ENCODE measurements at places on chromosomes 4 and X.

GRCh38 chr4:105471566-105472176, 2.2 kb downstream of the PPA2 start:
- DNase-seq: peak; percentile 39

GRCh38 chrX:11419102-11419501, 125.9 kb downstream of the AMELX start:
- no peak for DNase-seq

DNA sequence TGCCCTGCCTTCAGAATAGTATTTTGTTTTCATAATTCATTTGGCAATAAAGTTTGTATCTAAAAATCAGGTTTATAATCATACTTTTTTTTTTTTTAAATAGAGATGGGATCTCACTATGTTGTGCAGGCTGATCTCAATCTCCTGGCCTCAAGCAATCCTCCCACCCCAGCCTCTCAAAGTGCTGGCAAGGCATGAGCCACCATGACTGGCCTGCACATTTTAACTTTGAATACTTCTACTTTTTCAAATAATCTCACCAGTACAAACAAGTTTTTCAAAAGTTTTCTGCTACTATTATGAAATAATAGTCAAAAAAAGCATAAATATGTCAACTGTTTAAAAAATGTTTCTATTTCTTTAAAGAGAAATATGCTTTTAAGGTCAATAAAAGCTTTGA, 69.6 kb upstream of the GPR34 start:
- no peak for DNase-seq

- DNase-seq: no peak
These were observed 68.1 kb upstream of the GRXCR1 start for GRCh38 chr4:42824278-42824977.

- no peak for DNase-seq
These were observed 106.0 kb upstream of the NAP1L5 start for GRCh38 chr4:88803600-88804096.

DNA sequence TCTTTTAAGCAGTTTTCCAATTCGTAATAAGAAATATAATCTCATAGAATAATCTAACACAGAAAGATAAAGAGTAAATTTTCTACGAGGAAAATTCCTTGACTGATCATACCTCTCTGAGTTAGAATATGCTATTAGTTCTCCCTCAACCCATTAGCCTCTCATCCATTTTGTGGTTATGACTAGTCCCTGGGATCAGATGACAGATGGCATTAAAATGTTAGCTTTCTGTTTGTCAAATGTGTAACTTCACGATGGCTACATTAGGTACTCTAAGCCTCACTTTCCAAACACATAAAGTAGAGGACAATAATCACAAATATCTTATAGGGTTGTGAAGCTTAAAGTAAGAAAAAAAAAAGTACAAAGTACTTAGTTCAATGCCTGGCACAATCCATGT, 112.2 kb downstream of the ZAR1 start:
- DNase-seq: no peak

- DNase-seq: no peak
These were observed 84.5 kb upstream of the MAML3 start for GRCh38 chr4:140238351-140239056.

GRCh38 chrX:9888953-9889470, 78.1 kb upstream of the CLDN34 start:
- DNase-seq: no peak

DNA sequence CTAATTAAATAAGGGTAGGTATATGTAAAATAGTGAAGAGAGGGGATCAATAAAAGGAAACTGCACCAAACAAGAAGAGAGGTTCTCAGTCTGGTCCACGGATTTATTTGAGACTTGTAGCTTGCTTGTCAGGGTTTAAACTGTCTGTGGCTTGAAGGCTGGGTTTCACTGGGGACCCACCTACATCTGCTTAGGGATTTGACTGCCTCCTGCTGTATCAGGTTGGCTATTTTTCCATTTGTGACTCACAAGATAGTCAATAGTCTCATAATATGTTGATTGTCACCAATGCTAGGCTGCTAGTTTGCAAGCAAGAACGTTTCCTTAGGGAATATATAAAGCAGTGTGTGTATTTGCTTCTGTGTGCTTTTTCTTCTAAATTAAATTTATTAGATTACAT, 1950.7 kb upstream of the IGFBP7 start:
- no peak for DNase-seq

GRCh38 chrX:24219320-24219719, 69.8 kb downstream of the ZFX start:
- DNase-seq: no peak

GRCh38 chrX:39504850-39505259, 592.9 kb downstream of the BCOR start:
- DNase-seq: no peak

DNA sequence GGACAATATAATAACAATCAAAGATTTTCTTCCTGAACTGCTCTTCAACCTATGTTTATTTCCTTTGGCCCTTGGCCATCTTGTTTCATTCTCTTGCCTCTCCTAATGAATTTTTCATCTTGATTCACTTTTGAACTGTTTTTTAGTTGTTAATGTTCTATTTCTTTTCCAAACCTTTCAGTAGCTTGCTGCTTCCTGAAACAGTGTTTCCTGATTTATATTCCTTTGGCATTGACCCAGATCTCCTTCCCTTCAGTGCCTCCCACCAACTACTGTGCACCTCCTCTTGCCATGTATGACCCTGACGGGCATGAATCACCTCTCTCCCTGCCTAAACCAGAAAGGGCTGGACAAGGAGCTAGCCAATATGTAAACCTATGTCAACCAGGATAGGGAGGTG, 25.6 kb upstream of the SPP1 start:
- no peak for DNase-seq

GRCh38 chr4:68462691-68463090, 15.4 kb downstream of the TMPRSS11E start:
- no peak for DNase-seq

DNA sequence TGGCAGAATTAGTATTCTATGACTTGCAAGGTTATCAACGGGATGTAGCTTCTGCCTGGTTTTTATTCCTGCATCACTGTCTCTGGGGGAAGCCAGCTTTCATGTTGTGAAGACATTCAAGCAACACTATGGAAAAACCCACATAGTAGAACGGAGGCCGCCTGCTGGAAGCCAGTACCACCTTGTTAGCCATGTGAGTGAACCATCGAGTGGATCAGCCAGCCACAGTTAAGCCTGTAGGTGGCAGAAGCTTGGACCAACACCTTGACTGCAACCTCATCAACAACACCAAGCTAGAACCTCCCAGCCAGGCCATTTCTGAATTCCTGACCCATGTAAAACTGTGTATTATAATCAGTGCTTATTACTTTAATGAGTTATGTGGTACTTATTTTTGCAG, 538.2 kb downstream of the KCNIP4 start:
- no peak for DNase-seq

- no peak for DNase-seq
These were observed 39.3 kb downstream of the TASL start for GRCh38 chrX:30538271-30538670.

- no peak for DNase-seq
These were observed 389.7 kb downstream of the GPM6A start for GRCh38 chr4:175422331-175422730.

DNA sequence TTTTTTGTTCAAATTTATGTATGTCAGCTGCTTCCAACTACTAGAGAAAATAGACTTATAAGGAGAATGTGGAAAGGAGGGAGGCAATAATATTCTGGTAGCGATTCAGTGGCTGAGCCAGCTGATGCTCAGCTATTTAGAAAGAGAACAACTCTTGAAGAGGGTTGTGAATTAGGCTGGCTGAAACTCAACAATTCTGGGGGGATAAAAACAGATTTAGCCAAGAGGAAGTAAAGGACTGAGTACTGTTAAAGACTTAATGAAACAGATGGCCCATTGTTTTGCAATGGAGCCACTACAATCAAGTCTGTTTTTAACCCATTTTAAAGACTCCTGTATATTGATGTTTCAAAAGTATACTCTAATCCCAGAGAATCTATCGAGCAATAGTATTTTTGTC, 1058.9 kb downstream of the C4orf33 start:
- DNase-seq: no peak

DNA sequence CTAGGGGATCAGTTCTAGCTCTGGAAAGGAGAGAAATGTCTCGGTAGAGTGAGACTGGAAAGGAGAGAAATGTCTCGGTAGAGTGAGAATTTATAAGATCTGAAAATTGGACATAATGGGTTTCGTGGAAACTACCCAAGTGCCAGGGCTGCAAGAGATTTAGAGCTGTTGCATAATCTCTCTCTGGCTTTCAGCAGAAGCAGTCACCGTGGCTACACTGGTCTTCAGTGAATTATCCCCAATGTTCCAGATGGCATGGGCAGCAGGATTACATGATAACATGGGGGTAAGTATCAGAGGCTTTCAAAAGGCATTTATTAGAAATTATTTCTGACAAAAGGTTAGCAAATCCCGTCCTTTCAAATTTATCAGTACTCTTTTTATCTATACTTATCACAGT, 435.5 kb downstream of the NKX6-1 start:
- no peak for DNase-seq

DNA sequence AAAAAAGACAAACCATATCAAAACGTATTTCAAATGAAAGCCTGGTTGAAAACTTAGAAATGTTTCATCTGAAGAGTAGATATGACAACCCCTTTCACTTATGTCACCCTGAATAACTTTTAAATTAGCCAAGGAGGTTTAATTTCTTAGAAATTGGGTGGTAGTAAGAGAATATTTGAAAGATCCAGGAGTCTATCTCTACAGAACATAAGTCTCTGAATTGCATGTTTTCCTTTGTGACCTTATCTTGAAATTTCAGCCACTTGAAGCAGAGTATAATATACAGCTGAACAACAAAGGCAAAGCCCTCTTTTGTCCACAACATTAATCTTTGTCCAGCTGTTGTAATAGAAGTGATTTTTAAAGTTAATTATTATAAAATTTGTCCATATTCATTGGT, 49.5 kb downstream of the TMEM154 start:
- no peak for DNase-seq

- no peak for DNase-seq
These were observed 164.3 kb downstream of the GABRB1 start for GRCh38 chr4:47195706-47196105.

- no peak for DNase-seq
These were observed 174.4 kb upstream of the ATP6AP2 start for GRCh38 chrX:40406330-40406859.

DNA sequence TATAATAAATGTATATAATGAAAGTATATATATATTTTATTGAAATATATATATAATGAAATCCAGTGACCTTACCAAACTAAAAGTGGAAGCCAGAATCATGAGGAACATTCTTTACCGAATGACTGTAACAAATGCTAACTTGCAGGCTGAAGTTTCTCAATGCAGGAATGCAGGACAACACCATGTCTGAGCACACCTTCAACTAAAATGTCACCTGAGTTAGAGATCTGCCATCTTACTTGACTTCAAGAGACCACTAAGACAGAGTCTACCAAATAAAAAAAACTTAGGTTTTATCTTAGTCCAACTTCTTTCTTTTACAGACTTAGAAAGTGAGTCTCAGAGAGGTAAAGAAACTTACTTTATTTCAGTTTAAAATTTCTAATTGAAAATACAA, 176.2 kb downstream of the FSTL5 start:
- no peak for DNase-seq

DNA sequence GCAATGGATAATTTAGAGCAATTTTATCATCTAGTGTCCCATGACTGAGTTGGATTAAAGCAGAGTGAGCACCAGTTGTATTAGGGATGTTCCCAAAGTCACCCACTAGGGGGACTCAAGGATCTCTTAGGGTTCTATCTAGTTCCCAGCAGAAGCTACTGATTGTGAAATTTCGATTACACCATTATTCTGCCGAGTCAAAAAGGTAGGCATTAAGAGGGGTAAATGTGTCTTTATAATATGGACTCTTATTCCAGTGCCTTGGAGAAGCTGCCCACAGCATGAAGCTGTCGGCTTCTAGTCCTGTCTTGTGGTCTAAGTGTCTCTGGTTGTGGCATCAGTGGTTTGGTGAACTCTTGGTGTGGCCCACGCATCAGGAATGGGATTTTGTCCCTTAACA, 53.3 kb downstream of the RGS12 start:
- no peak for DNase-seq

GRCh38 chr4:182904211-182904761, 12.9 kb downstream of the DCTD start:
- DNase-seq: no peak

GRCh38 chrX:1452516-1453394, at the start of gene ASMTL:
Gene ASMTL, minus strand, starts transcription at chrX:1452909. Its CDS starts 69 bp downstream, at chrX:1452840.
- peak; percentile 100 for DNase-seq

DNA sequence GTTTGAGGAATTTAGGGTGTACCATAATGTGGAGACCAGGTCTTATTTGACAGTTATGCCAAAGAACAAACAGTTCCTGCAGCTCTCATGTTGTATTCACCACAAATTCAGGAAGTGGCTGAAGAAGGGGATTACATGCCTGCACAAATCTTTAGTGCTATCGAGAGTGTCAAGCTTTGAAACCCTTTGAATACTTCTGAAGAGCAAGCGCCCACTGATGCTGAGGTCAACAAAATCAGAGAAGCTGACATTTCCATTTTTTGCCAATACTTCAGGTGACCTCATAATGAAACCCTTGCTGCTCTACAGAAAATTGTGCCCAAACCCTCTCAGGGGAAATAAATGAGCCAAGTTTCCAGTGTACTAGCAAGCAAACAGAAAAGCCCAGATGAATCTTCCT, 28.4 kb downstream of the PAK3 start:
- no peak for DNase-seq

- no peak for DNase-seq
These were observed 14.5 kb downstream of the LNX1 start for GRCh38 chr4:53576676-53577372.

DNA sequence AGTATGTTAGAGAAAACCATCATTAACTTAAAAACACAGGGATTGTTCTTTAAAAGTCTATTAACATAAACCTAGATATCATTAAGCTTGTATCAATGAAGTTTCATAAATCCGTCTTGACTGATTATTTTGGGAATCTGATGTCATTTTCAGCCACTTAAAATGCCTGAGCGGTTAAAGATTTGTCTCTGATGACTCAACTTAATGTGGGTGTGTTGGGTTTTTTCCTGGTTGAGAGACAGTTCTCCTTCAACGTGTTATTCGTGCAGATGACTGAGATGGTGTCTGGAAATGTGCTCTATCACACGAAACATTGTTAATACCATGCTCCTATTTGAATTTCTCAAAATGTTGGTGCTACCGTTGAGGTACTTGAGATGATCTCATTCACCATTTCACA, 227.3 kb upstream of the TENM3 start:
- DNase-seq: no peak

DNA sequence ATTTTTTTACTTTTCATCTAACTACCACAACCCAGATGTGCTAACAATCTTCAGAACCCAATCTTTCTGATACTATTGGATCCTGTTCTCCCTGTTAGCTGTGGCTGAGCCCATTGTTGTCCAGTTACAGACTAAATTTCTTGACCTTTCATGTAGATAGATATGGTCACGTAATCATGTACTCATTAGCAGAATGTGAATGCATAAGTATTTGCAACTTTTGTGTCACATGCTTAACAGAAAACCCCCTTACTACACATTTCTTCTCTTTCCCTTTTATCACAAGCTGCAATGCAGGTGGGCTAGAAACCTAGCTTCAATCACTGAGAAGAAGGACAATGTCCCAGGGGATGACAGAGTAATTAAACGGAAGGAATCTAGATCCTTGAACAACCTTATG, 13.1 kb upstream of the FAM13A start:
- no peak for DNase-seq

GRCh38 chr4:17322514-17322913, 189.4 kb downstream of the QDPR start:
- no peak for DNase-seq
